NCI-H1048 (cell line): ENCODE measurements at places on chromosomes 7 and 10.

GRCh38 chr7:65325793-65326432, 47.7 kb upstream of the ZNF92 start:
- no peak for DNase-seq

DNA sequence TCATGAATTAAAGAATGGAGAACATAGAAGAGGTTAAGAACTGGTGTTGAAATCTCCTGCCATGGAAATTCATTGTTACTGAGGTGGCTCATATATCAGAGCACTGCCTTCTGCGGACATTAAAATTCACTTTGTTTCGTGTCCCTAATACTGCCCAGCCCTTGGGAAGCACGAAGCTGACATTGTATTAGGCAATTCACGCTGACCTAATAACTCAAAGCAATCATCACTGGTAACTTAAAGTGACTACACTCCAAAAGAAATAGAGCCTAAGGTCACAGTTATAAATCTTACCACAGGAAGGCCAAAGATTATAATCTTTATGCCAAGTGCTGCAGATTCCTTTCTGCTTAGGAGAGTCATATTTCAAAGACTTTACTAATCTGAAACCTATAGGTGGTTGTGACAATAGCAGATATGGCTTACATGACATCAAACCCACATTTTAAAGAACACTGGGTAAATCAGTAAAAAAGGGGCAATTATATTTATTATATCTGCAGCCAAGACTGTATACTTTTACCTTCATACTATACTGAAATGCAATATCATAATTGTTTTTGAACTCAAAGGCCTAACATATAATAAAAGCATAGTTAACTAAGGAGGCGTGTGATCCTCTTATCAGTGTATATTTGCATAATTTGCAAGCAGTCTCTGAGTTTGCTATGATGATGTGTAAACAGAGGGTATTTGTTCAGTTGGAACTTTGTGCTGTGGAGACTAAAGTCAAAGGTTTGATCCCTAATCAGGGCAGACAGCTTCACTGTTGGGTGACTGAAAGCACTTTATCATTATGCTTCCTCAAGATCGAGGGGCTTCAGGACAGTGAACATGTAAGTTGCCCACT, 51.9 kb upstream of the CAPZA2 start:
- peak; percentile 32 for DNase-seq

DNA sequence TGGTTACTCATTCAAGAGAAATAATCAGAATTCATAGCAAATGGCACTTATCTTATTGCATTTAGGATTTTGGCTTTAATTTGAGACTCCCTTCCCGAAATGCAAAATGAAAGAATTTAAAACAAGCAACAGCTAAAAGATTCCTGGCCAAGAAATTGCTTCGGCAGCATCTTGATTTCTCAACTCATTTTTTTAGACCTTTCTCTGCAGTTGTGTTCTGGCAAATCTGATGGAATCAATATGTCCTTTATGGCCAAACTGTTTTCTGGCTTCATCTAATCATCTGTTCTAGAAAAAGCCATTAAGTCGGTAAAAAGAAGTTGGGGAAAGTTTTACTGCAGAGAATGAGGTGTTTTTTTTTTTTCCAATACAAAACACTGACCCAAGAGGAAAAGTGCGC, 172.1 kb downstream of the SLC16A9 start:
- DNase-seq, result no peak

- DNase-seq, result no peak
Observed at GRCh38 chr10:129958148-129958628, 5.9 kb downstream of the EBF3 start.

DNA sequence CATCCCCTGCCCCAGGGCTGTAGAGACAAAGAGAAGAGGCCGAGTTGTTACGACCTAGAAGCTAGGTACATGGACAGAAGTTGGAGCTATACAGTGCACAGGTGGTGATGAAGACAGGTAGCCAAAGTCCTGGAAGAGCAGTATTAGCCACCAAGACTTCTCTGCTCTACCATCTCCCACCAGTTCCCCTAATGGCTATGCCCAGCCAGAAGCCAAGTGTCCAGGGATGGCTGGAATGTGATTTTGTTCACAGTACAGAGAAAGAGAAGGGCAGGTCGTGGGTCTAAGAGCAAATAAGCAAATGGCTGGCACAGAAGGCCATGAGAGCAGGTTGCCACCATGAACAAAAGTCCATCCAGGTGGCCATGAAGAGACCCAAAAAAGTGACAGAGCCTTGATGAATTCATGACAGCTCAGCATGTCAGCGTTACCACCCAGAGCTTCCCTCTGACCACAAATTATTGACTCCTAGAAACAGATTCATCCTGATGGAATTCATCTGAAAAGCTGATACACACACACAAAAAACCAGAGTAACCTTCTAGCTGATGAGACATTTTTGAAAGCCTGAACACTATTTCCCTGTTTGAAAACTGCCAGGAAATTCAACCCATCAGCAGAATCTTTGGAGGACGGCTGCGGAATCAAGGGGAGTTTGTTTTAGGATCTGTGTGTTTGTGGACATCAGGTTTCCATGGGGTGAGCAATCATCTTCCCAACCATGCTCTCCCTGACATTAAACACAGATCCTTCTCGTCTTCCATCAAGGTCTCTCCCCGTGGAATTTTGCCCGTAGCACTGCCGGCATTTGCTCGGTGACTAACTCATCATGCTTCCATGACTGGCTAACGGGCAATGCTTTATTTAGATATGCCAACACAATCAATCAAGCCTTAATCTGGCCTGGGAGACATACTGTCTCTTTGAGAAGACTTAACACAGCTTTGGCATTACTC, 906.7 kb upstream of the AUTS2 start:
- DNase-seq, result no peak

DNA sequence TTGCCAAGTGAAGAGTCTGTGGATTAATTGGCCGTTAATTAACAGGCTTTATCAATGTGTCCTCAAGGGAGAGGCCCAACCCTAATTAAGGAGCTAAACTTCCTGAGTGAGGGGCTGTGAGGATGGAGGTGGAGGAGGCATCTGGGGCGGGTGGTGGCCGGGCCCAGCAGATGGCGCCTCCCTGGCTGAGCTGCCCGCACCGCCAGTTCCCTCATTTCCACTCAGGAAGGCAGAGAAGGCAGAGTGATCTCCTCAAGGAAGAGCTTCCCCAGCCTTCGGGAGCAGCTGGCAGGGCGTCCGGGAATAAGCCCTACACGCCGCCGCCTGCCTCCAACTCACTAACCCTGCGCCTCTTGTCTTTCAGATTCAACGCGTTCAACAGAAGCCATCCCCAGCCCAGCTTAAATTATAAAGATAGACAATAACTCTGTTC, 112.2 kb downstream of the CYTH3 start:
- no peak for DNase-seq

GRCh38 chr7:747186-747585, 20.1 kb upstream of the PRKAR1B start:
- DNase-seq, result no peak

- DNase-seq, result no peak
Observed at GRCh38 chr7:92836489-92836999, at the start of gene CDK6. TSS of gene CDK6 (minus strand) at chr7:92836573. CDS start at chr7:92833323, 3,250 bp downstream.

DNA sequence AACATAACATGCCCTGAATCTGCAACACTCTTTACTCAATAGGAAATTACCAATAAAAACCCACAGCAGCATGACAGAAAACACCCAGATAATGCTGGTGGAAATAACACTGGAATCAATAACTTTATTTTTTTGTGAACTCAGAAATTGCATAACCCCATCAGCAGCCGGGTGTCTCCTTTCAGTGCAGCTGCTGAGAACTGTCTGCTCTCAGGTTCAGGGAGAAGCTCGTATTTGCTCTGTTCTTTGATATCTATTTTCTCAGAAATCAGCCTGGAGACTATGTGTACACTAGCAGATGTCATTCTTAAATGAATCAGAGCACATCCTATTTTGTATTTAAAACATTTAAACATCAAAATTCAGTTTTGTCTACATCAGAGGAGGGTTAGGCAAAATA, 506.0 kb downstream of the POM121L12 start:
- no peak for DNase-seq

GRCh38 chr10:130395248-130395936, 259.2 kb downstream of the GLRX3 start:
- no peak for DNase-seq

GRCh38 chr7:70752794-70753241, 379.1 kb upstream of the GALNT17 start:
- no peak for DNase-seq

GRCh38 chr7:37251222-37251621, 197.4 kb downstream of the ELMO1 start:
- no peak for DNase-seq

DNA sequence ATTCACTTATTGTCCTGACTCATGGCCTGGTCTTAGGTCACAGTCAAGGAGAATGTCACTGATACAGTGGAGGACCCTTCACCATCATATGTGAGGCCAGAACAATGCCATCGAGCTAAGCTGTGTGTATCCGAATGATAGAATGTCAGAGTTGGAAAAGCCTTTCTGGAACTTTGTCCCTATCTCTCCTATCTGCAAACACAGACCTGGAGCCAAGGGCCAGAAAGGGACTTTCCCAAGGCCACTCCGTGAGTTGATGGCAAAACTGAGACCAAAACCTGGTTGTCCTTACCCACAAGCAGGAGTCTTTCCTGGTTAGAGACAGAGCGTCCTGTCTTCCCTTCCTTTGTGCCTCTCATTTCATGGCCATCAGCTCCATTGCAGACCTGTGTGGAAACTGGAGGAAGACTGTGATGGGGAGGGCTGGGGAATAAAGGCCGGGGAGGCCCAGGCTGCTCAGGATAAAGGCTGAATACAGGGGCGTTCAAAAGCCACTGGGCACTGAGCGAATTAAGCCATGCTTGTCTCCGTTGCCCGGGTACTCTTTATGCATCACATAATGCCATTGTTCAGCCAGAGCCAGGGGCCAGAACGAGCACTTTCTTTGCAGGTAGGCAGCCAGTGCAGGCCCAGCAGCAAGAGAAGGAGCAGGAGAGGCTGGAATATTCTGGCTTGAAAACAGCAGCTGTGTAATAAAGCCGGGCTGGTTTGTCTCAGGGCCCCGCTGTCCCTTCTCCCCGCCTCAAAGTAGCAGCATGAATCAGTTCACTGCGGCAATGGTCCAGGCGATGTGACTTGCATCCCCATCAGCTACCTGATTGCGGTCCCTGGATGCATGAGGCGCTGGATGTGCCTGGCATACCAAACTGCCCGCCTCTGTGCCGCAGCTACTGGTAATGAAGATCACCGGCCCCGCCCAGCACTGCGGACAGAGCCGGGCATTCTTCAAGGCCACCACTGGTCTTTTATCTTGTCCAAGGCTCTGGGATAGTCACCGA, 143.0 kb downstream of the RPS24 start:
- no peak for DNase-seq

- no peak for DNase-seq
Observed at GRCh38 chr7:2028733-2029132, 204.0 kb downstream of the MAD1L1 start.

- DNase-seq, result no peak
Observed at GRCh38 chr7:149027055-149027454, 1.2 kb downstream of the PDIA4 start.

GRCh38 chr7:833601-834258, 1.5 kb downstream of the SUN1 start:
- no peak for DNase-seq

GRCh38 chr7:32507414-32507813, 12.1 kb downstream of the AVL9 start:
- no peak for DNase-seq

DNA sequence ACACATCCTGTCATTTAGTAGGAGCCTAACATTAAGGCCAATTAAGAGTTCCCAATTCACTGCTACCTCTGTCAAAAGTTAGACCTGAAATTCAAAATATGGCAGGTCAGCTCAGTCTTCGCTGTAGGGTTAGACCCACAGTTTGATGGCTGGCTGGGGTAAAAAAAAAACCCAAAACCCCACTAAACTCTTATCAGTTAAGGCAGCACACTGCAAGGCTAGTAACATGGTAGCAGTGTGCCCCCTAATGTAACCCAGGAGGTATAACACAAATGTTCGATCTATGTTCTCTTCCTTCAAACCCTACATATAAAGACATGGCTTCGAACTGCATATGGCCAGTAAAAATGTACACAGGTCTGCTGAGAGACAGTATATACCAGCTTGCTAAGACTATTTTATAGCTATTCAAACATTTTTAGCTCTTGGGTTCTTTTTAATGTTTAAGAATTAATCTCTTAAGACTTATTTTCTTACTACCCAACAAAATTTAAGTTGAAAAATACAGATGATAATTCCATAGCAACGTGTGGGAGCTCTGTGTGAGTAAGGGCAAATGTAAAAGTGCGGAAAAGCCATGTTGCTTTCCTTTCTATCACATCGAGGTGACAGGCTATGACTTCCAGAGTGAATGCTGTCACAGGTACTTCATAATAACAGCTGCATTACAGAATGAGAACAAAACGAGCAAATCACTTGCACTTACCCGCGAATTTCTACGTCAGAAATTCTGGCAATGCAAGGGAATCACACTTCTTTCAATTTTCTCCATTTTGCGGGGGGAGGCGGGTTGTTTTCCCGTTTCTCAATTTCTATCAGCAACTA, 168.4 kb upstream of the IMMP2L start:
- DNase-seq, result no peak

GRCh38 chr7:132939495-132939894, 142.4 kb downstream of the CHCHD3 start:
- DNase-seq, result no peak

GRCh38 chr10:102449321-102450123, 1.8 kb downstream of the C10orf95 start:
- DNase-seq, result peak; percentile 58
